ENCODE measurements at places on chromosomes 5 and 9. TPM values are rescaled to one million over a fixed set of nuclear protein-coding genes. Genes with fewer than 3 reads are reported as not detected.

RUSC2 gene
- 0.22 TPM for total RNA-seq

SPINK1 gene
- total RNA-seq, result not detected

IDNK gene
- 4.6 TPM for total RNA-seq

- no peak for DNase-seq
Observed at GRCh38 chr5:27830546-27830945, 792.2 kb upstream of the CDH9 start.

- DNase-seq, result no peak
Observed at GRCh38 chr9:93218161-93218560, 34.2 kb downstream of the WNK2 start.

DNA sequence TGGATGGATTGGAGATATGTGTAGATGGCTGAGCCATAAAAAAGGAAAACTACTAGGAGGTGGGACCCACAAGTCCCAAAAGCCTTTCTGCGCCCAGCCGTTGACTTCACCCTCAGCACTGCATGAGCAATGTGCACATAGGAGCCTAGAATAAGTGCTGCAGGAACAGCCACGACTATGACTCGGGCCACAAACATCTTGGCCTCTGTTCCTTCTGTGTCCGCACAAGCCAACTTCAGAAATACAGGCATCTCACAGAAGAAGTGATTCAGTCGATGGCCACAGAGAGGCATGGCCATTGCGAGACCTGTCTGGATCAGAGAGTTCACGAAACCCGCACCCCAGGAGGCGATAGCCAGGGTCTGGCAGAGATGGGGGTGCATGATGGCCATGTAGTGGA is 587 bp downstream of the OR2Y1 start:
- no peak for DNase-seq

DNA sequence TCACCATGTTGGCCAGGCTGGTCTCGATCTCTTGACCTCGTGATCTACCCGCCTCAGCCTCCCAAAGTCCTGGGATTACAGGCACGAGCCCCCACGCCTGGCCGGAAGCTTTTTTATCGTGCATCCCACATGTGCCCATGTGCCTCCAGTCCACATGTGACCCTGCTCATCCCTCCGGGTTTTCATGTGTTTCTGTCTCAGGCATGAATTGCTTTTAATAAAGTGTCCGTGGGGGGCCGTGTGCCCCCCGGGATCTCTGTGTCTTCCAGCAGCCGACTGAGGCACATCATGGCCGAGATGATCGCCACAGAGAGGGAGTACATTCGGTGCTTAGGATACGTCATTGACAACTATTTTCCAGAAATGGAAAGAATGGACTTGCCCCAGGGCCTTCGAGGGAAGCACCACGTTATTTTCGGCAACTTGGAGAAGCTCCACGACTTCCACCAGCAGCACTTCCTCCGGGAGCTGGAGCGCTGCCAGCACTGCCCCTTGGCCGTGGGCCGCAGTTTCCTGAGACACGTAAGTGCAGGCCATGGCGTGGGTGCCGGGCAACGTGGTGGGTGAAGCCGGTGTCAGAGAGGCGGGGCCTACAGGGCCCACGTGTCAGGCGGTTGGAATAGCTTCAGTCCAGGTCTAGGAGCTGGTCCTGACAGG is 22.1 kb upstream of the LRRC14B start:
- no peak for DNase-seq

GRCh38 chr5:172571413-172571812 is 69.7 kb upstream of the NEURL1B start:
- DNase-seq, result no peak

GRCh38 chr5:134547999-134548658 is 22.7 kb downstream of the JADE2 start:
- no peak for DNase-seq

DNA sequence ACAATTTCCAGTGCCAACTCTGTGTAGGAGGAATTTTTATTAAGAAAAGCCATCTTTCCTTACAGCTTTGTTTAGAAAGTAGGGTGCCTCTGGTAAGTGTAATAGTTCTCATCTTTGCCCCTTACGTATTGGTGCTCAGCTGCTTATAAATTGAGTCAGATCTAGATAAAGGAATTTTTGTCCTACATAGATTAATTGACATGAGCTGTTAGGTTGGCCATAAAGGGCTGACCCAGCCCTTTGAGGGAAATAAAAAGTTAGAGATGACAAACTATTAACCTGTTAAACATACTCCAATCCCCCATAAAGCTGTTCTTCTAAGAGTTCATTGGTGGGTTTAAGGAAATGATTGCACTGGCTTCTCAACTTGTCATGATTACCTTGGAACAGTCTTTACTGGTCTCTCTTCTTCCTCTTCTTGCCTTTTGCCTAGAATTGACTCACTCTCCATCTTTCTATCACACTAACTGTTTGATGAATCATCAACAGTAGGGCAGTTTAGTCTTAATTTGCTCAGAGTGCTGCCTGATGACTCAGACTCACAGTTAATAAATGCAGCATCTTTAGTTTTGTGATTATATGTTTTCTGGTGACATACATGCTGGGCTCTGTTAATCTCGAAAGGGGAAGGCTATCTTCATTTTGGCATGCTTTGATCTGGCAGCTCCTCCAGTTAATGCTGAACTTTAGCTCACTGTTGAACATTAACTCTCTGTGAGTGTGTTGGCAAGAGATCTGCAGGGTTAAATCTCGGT is 51.7 kb downstream of the ARHGAP26 start:
- no peak for DNase-seq

DNA sequence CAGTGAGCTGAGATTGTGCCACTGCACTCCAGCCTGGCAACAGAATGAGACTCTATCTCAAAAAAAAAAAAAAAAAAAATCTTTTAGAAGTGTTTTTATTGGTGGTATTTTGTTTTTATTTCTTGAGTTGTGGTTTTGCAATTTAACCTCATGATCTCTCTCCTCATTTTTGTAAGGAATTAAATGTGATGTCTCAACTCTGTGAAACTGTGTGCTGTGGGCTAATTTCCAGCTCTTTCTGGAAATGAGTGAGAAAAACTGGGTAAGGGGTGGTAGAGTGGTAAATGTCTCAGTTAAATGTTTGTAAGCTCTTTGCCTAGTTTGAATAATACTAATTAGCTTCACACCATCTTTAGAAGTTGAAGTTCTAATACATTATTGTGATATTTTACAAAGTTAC is 29.0 kb downstream of the ACO1 start:
- DNase-seq, result no peak

DNA sequence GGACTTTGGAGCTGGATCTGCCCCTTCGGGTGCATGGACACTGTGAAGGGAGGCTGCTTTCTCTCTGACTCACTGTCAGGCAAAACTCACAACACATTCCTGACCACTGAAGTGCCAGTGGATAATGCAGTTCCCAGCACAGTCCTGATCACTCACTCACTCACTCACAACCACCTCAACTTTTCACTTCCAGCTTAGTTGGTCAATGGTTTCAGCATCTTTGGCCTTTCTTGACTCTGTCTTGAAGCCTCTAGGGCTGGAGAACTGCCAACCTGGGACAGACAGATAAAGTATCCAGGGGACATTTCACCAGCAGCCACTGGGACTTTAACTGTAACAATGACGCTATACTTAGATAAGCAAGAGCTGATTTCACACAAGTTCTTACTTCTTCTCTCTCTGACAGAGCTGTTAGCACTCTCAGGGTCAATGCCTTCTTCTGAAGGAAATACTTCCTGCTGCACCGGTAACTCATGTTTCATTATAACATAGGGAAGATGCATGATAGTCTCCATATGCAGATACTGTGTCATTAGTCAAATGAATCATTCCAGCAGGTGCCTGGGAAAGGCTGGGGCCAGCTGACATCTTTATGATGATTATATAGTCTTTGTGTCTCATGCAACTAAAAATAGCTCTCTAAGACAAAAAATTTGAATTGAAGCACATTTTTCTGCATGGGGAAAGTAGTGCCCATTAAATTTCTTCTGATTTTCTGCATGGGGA is 499.0 kb downstream of the SEMA5A start:
- DNase-seq, result no peak

GRCh38 chr5:74412066-74412465 is 228.5 kb downstream of the ENC1 start:
- DNase-seq, result no peak
